ENCODE measurements at places on chromosomes 13 and 19.

DNA sequence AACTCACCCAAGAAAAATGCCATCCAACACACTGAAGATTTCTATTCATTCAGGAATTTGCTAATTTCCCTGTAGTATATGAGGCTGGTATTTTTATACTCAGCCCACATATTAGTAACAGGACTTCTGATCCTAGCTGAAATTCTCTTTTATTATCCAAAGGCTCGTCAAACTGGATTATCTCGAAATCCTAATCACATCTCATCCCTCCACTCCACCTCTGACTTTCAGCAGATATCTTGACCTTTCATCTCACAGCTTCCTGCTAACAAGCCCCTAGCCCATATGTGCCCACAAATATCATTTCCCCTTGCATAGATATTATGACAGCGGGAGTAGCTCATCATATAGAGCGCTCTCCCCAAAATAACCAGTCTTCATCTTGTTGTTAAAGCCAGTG is 279.7 kb downstream of the FGF14 start:
- no peaks in the 10 kb centered on the region for H3K27me3 ChIP-seq
- H3K36me3 ChIP-seq = no peaks in the 10 kb centered on the region
- DNase-seq = no peak
- H3K4me3 ChIP-seq = no peak overlapping the region
- no peak overlapping the region for H3K27ac ChIP-seq
- H3K4me1 ChIP-seq = no peaks in the 10 kb centered on the region

- no peak overlapping the region for H3K27ac ChIP-seq
- H3K36me3 ChIP-seq = no peaks in the 10 kb centered on the region
- no peaks in the 10 kb centered on the region for H3K4me1 ChIP-seq
- no peak overlapping the region for H3K4me3 ChIP-seq
Measured at GRCh38 chr19:21046489-21046888, 26.0 kb downstream of the ZNF430 start.

- no peaks in the 10 kb centered on the region for H3K4me1 ChIP-seq
- H3K4me3 ChIP-seq = no peak overlapping the region
- DNase-seq = no peak
- H3K36me3 ChIP-seq = no peaks in the 10 kb centered on the region
- no peak overlapping the region for H3K27ac ChIP-seq
- H3K27me3 ChIP-seq = no peaks in the 10 kb centered on the region
Measured at GRCh38 chr13:87894059-87894458, 222.9 kb downstream of the SLITRK5 start.

DNA sequence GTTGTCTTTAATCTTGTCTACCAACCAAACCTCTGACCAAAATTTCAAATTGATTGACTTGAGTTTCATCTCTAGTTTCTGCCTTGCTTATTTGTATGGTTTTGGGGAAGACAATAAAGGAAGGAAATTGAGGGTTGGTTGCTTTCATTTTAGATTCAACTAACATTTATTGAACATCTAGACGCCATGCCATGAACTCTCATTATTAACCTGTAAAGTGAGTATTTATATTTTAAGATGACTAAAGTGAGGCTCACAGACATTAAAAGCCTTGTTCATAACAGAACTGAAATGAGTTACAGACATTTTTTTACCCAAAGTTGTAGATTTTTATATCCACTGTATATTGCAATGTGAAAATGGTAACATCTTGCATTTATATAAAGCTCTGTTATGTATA is 239.3 kb downstream of the LMO7 start:
- no peak for DNase-seq
- H3K4me1 ChIP-seq = no peaks in the 10 kb centered on the region
- no peaks in the 10 kb centered on the region for H3K36me3 ChIP-seq
- no peak overlapping the region for H3K27ac ChIP-seq
- H3K27me3 ChIP-seq = no peaks in the 10 kb centered on the region

DNA sequence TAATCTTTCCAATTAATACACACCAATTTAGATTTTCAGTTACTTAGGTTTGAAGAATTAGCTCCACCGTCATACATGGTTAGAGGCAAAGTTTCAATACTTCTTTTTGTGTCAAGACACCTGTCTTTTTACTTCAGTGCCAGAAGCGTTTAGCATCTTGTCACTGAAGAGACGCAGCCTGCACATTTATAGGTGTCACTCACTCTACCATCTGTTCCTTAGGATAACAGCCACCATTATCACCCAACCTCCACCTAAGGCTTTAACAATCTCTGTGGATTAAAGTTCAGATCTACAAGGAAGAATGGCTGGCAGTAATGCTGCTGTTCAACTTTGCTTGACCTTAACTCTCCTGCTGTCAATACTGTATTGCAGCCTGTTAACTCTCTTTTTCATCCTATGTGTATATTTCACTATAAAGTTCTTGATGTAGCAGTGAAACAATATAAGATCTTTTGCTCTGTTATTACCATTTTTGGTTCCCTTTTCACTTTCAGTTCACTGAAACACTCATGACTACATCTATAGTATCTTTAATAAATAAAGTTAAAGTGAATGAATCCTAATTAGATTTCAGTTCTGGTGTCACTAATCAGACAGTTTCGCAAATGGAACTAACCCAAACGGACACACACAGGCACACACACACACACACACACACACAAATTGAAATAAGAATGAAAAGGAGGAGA is 435.6 kb downstream of the PCDH9 start:
- H3K36me3 ChIP-seq = no peaks in the 10 kb centered on the region
- no peaks in the 10 kb centered on the region for H3K27me3 ChIP-seq
- no peak overlapping the region for H3K4me3 ChIP-seq
- no peak for DNase-seq

GRCh38 chr19:370641-371330 is 26.2 kb upstream of the MIER2 start:
- DNase-seq = no peak
- H3K4me1 ChIP-seq = peaks cover 6% of the 10 kb centered on the region

All from prostate gland (tissue), 2 donors.